Vagina (tissue), 2 donors: ENCODE measurements at places on chromosomes 6 and 20.

GRCh38 chr6:136317021-136317694 lies 27.5 kb upstream of the BCLAF1 start:
- no peak for DNase-seq

DNA sequence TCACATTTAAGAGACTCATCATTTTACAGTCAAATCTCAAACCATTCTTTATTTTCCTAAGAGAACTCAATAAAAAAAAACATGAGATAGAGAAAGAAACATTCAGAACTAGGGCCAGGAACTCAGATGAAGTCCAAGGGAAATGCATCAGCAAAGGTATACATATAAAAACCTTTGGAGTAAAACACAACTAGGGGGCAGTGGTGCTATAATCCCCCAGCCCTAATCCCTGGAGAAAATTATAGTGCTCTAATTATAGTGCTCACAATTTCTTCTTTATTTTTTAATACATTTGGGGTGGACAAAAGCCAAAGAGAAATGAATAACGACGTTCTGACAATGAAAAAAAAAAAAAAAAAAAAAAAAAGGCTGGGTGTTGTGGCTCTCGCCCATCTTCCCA lies 100.6 kb upstream of the EMILIN3 start:
- no peak for DNase-seq

DNA sequence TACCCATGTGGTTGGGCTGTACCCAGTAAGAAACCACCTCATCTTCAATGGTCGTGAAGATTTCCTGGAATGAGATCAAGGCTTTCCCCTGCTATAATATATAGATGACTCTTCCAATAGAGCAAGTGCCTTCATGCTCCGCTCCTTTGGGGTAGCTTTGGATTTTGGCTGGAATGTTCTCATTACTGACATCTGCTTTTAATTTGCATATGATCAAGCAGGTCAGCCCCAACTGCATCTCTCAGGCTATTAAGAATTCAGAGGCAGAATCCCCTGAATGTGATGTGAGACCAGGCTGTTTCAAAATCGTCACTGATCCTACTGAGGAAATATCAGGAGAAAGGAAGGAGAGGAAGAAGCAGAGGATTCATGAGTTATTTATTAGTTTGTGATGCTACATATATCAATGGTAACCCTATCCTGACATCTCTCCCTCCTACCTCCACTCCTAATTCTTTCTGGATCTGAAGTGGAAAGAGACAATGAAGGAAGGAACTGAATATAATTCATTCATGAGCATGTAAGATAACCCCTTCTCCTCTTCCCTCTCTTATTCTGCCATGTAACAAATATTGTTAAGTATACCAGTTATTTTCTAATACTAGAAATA lies 47.6 kb upstream of the FUCA2 start:
- no peak for DNase-seq

GRCh38 chr6:30792786-30793185 lies 48.4 kb upstream of the IER3 start:
- no peak for DNase-seq

- no peak for DNase-seq
Observed at GRCh38 chr6:40075056-40075590, 140.9 kb upstream of the MOCS1 start.

GRCh38 chr6:108805611-108806167 lies 42.5 kb upstream of the ARMC2 start:
- DNase-seq, result no peak

DNA sequence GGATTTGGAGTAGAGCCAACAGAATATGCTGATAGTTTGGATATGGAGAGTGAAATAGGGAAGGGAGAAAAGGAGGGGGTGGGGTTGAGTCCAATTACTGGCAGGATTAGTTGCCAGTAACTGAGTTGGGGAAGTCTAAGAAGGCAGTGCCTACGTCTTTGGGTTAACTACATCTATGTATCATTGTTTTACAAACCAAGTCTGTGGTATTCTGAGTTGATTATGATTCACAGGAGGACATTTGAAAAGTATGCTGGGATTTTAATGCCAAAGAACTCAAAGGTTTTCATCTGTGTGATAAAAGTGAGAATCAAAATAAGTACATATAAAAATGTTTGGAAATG lies 14.7 kb downstream of the DSE start:
- DNase-seq, result no peak

- DNase-seq, result peak; percentile 65
Observed at GRCh38 chr20:35093267-35093884, 769 bp upstream of the TRPC4AP start.

GRCh38 chr6:33812669-33813068 lies 8.9 kb upstream of the MLN start:
- no peak for DNase-seq
